ENCODE measurements at places on chromosomes 6 and 20.
A peak's percentile ranks its signal among the peaks of the same experiment; 100 is the strongest.

DNA sequence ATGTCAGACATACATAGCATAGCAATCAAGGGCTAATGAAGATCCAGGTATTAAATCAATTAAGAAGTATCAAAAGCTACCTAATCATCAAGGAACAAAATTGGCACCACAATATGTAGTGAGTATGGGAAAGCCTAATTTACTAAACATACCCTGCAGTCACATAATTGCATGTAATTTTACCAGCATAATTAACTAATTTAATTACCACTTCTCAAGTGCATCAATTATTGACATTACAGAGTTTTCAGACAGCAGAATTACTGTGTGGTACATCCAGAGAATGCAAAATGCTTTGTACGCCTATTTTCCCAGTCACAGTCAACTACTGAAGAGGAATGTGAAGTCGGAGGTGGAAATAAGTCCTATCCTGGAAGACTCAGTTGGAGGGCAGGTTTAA lies 279.0 kb upstream of the ID4 start:
- DNase-seq: no peak

DNA sequence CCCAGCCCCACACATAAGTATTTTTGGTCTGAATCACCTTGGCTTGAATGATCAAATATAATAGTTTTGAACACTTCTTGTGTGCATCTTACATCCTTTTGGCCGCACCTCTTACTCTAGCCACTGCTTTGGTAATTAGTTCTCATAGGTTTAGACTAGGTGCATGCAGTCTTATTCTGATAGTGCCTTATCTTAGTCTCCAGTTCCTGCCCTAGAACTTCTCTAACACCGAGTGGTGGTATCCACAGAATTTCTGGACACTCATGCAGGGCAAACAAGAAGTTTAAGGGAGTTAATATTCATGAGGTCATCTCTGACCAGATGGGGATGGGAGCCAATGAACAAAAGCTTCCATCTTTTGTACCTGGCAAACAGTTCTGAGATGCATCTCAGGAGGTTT lies 77.5 kb upstream of the AKIRIN2 start:
- DNase-seq: no peak

DNA sequence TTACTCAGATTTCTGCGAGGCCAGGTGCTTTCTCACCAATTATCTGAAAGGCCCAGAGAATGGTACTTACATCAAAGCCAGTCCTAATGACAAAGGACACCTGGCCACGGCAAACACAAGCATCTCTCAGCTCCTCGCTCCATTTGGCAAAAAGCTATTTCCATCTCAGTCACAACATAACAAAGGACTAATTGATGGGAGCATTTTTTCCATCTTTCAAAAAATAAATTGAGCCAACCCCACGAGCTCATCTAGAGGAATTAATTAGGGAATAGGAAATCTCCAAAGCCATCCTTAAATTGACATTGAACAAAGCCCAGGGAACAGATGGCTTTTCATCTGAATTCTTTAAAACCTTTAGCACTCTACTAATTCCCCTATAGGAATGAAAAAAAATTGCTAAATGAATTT lies 236.7 kb downstream of the HAO1 start:
- DNase-seq: no peak

- DNase-seq: peak; percentile 5
Observed at GRCh38 chr20:21315138-21315537, 12.0 kb downstream of the XRN2 start.

All from stimulated activated CD8-positive, alpha-beta memory T cell treated with anti-CD3 and anti-CD28 coated beads, Interleukin-7, amount 100 ng/mL, for 48 hours (primary cell).